Activated CD4-positive, alpha-beta T cell treated with anti-CD3 and anti-CD28 coated beads, Interleukin-2, Interleukin-6, amounts not matched to agents 100 ng/mL and 50 ng/mL, durations not matched to agents 16 hours and 8 hours (primary cell): ENCODE measurements at places on chromosomes 5 and 9.

- DNase-seq: no peak
Measured at GRCh38 chr9:103649086-103649485, 445.0 kb upstream of the SMC2 start.

DNA sequence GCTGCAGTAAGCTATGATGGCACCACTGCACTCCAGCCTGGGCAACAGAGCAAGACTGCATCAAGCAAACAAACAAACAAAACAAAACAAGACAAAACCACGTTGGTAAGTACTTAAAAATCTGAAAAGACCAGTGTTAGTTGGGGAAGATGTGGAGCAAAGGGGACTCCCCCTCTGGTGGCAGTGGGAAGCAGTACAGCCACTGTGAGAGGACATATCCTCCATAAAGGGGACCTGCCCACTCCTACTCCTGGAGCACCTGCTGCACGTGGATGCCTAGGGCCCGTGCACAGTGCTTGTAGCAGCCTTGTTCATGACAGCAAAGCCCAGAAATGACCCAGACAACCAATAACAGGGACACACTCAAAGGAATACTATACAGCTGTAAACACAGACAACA, 17.0 kb upstream of the IPPK start:
- DNase-seq: no peak

- no peak for DNase-seq
Measured at GRCh38 chr9:16623989-16624743, 246.3 kb downstream of the BNC2 start.

DNA sequence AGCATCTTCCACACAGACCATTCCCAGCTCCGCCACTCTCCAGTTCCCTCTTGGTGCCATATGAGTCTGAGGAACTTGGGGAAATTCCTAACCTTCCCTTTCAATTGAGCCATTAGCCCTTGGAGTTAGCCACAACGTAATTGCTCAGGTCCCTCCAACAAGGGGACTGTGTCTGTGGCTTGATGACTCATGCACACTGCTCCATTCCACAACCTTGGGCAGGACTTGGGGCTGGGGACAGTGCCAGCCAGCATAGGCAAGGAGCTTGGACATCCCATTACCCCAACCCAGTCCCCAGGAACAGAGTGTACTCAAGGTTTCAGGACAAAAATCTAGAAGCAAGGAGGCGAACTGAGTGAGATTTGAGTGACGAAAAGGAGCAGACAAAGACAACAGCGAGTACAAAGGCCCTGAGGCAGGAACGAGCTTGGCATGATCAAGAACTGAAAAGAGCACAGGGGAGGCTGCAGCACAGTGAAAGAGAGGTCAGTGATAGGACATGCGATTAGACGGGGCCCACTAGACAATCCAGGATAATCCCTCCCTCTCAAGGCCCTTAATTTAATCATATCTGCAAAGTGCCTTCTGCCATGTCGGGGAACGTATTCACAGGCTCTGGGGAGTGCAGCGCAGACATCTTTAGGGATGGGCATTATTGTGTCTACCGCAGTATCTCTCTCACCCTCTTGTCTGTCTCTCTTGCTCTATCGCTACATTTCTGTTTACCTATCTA, 16.0 kb upstream of the JADE2 start:
- DNase-seq: no peak

GRCh38 chr5:174010365-174010764, 21.4 kb downstream of the C5orf47 start:
- peak; percentile 17 for DNase-seq

GRCh38 chr5:40495237-40495635, 184.5 kb upstream of the PTGER4 start:
- no peak for DNase-seq

DNA sequence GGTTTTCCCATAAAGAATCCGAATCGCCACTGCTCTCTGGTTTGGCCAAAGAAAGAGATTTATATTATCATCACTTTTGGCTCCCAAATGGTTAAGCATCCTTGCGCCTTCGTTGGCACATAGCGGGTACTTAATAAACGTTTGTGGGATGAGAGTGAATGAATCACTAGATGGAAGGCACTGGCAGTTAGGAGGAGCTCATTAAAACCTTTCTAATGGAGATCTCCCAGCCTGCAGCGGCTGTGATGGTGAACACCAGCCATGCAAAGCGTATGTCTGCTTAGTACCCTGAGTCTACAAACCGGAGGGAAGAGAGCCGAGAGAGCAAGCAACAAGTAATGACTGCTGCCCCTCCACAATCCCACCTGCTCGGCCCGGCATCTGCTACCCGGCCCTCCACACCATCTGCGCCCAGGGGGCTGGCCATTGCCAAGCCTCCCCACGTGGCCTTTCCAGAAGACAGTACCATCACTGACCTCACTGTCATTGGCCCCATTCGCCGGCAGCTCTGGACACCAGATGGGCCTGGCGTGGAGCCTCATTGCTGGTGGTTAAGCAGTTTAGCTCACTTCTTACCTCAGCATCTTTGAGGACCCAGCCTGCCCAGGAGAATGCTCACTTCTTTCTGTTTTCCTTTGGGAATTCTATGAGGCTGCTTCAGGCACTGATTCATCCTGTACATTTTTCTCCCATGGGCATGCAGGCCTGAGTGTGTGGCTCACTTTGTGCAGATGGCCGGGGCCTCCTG, 39.3 kb upstream of the ANKRD33B start:
- DNase-seq: no peak

DNA sequence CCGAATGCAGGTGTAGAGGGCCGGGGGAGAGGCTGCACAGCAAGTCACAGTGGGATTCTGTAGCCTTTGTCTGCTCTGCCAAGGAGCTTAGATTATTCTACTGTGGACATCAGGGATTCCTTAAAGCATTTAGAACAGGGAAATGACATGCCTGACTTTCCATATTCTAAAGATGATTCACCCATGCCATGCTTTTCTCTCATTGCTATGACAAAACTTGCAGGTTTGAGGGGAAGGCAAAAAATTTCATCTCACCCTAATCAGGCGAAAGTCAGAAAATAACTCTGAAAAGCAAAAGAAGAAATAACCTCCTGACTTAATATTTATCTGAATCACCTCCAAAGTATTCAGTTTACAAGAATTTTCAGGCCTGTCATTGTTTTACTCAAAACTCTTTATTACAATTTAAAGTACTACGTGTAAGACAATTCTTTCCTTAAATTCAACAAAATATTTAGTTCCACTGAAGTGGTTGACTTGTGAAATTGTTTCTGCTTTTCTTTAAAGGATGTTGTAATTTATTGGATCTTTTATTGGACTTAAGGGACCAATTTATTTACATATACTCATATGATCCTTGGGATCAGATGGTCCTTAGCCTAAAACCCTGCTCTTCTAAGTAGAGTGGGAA, 30.0 kb upstream of the GAS1 start:
- DNase-seq: no peak

DNA sequence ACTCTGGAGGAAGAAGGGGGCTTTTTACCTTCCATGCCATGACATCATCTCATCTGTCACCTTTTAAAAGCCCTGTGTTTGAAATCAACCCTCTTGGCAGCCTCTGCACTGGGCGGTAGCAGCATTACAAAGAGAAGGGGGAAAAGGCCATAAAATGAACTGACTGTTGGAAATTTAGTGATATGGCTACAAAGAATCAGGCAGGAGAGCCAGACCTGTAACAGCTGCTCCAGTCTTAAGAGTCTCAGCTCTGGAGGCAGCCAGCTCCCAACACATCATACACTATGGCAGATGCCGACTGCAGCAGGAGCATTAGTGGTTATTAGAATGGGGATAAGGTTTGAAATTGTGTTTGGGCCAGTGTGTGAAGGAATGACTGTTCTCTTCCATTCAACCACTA, 257.5 kb downstream of the DMAC1 start:
- no peak for DNase-seq

DNA sequence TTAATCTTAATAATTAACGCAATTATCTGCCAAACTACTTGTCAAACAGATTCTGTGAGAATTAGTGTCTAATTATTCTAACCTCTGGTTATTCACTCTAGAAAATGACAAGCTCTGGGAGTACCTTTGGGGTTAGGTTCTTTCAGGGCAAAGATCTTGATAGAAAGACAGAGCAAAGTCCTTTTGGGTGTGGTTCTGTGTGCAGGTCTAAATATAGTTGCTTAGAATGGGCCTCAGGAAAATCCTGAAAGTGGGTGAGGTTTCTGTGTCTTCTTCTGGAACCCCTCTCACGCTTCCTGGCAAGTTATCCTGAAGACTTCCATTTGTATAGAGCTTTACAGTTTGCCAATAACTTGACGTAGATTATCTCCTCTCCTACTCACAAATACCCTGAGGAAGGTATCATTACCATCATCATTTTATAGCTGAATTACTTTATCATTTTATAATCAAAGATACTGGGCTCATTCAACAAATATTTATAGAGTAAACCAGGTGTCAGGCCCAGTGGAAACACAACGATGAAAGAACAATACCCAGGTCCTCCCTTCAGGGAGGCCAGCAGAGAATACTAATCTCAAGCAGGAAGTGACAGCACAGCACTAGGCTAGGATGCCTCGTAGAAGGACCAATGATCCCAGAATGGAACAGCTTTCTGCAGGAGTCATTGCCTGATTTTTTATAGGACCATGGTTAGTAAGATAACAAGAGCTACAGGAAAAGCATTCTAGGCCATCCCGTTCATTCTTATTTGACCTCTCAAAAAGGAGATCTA, 27.6 kb upstream of the LHFPL2 start:
- DNase-seq: no peak

- peak; percentile 15 for DNase-seq
Measured at GRCh38 chr9:69476016-69476415, 151.0 kb downstream of the ENTREP1 start.

- DNase-seq: no peak
Measured at GRCh38 chr9:92771309-92771708, 6.7 kb upstream of the BICD2 start.

- DNase-seq: no peak
Measured at GRCh38 chr9:21817176-21817575, 14.7 kb downstream of the MTAP start.

DNA sequence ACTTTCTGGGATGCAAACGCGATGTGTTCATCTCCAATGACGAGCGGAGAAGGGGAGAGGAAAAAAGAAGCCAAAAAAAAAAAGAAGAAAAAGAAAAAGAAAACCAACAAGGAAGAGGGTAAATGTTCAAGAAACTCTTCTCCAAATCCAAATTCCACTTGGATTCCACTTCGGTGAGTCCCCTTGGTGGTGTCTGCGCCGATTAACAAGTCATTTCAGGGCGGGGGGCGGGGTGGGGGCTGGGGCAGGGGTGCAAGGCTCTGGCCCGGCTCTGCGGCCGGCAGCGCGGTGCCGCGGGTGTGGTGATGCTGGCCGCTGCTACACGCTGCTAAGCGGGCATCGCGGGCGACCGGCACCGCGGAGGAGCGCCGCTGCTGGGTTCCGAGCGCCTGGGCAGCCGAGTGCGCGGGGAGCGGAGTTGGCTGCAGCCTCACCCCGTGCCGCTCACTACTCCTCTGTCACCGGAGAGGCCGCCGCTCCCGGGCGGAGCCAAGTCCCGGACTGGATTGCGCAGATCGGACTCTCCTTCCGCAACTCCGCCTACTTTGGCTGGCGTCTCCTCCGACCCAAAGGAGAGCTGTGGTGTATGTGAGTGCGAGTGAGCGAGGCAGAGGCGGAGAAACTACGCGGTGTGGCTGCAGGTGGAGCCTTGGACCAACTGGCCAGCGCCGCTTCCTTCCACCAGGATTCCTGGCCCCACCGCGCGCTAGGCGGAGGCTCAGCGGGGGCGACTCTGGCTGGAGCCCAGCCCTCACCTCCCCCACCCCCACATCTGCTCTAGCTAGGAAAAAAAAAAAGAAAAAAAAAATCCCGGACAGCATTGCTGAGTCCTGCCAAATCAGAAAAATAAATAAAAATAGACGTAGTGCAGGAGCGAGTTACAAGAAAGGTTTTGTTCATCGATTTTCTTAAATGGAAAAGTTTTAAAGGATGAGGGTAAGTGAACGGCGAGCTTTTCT, at the start of gene SEMA6A:
SEMA6A (minus strand) TSS at position 457 of the 959 bp plus-strand sequence. CDS start 69,879 bp downstream, outside the sequence.
- peak; percentile 83 for DNase-seq

GRCh38 chr5:33494466-33494865, 53.7 kb downstream of the TARS1 start:
- no peak for DNase-seq

- DNase-seq: no peak
Measured at GRCh38 chr9:6549106-6549800, 96.3 kb downstream of the GLDC start.

GRCh38 chr5:173745123-173745522, 128.7 kb upstream of the BOD1 start:
- DNase-seq: no peak

DNA sequence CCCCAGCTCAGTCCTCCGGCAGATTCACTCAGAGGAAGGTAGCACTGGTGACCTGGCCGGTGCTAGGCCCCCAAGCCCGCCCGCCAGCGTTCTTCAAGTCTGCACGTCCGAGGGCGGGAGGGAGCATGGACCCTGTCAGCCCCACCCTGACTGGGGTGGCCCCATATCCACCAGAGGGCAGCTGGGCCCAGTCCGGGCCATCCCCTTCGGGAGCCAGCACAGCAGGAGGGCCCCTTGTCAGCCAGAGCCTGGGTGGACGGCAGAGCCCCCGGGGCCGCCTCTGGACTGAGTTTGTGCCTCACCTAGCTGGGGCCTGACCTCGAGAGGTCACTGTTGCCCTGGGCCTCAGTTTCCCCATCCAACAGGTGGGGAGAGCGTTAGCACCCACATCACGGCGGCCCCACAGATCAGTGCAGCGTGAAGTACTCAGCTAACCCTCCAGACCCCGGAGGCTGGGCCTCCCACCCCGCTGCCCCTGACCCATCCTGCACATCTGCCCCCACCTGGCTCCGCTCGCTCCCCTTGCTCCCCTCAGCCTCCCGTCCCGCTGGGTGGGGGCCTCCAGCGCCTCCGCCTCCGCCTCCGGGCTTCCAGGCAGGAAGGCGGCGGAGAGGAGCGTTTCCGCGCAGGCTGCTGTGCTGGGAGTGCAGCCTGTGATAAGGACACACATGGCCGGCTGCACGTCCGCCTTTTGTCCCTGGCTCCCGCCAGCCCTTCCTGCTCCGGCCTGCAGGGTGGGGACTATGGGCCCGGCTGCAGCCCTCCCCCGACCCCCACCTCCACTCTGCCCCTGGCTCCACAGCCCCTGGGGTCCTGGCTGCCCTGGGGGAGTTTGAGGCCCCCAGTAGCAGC, 16.6 kb upstream of the EGFL7 start:
- no peak for DNase-seq

DNA sequence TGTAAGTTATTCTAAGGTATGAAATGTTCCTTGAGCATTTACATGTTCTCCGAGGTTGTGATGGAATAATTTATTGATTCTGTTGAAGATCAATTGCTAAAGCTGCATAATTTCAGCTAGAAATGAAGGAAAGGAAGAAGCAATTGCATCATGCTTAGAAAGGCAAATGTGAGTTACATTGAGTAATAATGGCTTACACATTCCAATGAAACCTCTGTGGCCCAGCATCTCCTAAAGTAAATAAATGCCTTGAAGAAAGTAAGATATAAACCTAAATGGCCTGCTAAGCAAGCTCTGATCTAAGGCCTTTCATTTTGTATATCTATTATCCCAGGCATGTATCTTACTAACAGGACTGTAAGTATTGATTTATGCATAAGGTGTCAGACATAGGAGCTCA, 677.3 kb upstream of the RGMB start:
- no peak for DNase-seq

GRCh38 chr9:86706391-86706790, 240.9 kb downstream of the GAS1 start:
- DNase-seq: no peak
